ENCODE measurements at places on chromosomes 4 and X.
A peak's percentile ranks its signal among the peaks of the same experiment; 100 is the strongest.

- no peak for DNase-seq
These were observed 1.0 kb upstream of the ACSL1 start for GRCh38 chr4:184826691-184827270.

DNA sequence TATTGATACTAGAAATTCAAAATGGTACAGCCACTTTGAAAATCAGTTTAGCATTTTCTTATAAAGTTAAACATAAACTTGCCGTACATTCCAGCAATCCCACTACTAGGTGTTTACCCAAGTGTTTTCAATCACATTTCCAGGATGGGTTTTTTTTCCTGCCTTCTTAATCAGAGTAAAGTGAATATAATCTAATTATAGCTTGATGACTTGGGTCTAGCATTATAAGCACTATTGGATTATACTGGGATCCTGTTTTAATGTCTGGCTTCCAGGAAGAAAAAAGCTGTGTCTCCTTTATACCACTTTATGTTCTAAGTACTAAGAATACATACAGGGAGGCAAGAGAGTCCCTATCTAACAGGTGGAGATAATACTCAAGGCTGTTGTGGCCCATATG, 103.3 kb upstream of the KLHL13 start:
- DNase-seq = no peak

DNA sequence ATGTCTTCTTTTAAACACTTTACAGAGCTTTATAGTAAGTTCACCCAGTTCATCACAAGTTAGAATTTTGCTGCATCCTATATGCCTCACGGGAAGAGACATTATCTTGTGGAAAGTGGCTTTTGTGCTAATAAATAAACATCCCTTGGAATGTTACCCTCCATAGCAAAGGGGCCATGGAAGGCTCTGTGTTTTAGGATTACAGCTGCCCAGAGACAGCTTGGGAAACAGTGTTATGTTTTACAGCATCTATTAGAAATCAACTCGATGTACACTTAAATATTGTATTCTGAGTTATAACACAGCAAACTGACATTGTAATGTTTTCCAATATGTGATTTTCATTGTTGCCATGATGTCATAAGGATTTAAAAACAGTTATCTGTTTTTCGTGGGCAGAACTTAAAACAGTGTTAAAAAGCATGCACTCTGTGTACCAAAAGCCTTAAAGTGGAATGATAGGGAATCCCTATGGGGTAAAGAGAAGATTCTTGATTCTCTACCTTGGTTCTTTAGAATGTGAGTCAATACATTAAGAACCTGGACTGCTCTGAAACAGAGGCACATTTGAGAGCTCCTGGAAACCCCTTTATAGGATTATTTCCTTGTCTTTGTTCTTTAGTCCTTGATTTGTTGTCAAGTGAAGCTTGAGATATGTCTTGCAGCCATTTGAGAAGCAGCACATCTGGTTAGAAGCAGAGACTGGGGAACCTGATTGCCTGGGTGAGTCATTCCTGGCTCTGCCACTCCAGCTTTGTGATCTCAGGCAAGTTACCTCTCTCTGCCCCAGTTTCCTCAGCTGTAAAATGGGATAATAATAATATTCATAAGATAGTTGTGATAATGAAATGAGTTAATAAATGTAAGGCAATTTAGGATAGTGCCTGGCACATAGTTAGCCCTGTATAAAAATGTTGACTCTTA, 41.6 kb downstream of the ARHGAP10 start:
- DNase-seq = no peak

DNA sequence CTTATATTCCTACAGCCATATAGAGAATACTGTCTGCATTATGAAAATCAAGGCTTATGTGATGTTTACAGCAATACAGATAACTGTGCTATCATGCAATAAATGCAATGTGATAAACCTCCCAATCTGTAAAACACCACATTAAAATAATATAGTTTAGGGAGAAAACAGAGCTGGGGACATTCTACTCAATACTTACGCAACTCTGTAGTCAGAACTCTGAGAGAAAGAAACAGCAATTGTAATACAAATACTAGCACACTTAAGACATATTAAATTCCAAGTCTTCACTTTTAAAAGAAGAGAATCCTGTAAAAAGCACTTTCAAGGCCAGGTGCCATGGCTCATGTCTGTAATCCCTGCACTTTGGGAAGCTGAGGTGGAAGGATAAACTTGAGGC, 61.4 kb downstream of the ANKRD17 start:
- no peak for DNase-seq

DNA sequence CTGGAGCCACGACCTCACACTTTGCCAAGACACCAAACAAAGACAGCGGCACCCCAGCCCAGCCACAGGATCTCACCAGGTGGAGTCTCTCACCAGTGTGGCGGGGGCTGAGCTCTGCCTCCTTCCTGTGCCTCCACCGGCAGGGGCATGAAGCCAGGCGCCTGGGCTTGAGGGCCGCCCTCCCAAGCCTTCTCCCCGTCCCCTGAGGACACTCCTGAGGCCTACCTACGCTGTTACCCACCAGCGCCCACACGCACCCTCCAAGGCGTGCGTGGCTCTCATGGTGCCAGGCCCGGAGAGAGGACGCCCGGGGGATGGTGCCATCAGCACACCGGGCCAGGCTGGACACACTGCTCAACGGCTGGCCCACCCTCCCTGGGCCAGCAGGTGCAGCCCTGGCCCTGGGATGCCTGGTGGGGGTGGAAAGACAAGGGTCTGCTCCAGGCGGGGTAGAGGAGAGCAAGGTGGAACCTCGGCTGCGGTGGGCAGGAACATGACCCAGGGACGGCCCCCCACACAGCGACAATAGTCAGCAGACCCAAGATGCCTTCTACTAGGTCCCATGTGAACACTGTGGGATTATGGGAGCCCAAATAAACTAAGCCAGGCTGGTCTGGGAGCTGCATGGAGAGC, 22.1 kb downstream of the NELFA start:
- DNase-seq = no peak

DNA sequence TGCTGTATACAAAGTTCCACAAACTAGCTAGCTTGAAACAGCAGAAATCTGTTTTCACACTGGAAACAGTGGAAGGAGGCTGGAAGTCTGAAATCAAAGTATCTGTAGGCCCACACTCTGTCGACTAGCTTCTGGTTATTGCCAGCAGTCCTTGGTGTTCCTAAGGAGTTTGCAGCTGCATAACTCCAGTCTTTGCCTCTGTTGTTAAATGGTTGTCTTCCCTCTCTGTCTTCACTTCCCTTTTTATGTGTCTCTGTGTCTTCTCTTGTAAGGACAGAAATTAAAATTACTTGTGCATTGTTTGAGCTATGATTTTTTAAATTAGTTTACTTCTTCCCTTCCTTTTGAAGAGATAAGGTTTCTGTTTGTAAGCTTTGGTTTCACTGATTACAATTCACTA, 8.2 kb downstream of the MTHFD2L start:
- DNase-seq = no peak

GRCh38 chr4:30962939-30963338, 242.8 kb downstream of the PCDH7 start:
- no peak for DNase-seq

DNA sequence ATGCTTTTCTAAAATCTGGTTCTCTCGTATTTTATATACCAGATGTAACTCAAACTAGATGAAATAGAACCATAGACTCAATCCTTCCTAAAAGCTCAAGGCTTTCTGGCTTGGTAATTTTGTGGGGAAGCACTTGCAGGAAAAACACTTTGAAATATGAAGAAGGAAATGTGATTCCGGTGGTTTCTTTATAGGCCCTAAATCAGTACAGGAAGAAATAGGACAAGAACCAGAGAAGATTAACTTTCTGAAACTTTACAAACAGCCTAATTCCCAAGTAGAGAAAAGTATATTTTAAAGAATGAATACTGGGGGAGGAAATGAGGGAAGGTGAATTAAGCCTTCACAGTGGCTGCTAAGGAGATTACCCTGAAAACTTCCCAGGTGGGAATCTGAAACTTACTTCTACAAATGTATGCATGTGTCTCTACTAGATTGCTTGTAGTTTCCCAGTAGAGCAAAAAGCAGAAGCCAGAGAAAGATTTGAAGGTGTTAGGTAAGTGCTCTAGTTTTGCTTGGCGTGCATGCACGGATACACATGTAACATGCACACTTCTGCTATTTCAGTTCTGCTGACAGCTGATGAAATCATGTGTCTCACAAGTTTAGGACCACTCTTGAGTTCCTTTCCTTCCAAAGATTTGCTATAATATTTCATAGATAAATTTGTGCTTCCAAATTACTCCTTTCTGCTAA, 92.1 kb downstream of the AFF1 start:
- no peak for DNase-seq

DNA sequence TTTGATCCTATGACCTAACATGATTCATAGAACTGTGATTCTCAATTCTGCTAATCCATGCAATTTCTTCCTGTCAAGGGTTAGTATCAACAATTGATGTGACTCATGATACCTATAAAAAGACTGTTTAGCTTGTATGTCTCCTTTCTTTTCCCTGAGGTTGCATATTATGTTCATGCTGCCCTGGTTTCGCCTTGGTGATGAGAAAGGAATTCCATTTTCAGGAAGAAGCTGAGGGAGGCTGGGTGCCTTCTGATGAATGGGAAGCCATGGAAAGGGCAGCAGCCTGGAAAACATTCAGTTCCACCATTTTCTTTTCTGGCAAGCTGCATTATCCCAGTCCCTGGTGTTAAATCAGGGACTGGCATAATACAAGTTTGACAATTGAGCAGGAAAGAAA, 976.5 kb downstream of the RPA4 start:
- no peak for DNase-seq

GRCh38 chr4:79652232-79652631, 244.2 kb upstream of the GK2 start:
- DNase-seq = no peak

- no peak for DNase-seq
These were observed 7.4 kb downstream of the AFAP1 start for GRCh38 chr4:7932287-7932686.

- no peak for DNase-seq
These were observed 20.8 kb downstream of the GUCY1A1 start for GRCh38 chr4:155687380-155687982.

DNA sequence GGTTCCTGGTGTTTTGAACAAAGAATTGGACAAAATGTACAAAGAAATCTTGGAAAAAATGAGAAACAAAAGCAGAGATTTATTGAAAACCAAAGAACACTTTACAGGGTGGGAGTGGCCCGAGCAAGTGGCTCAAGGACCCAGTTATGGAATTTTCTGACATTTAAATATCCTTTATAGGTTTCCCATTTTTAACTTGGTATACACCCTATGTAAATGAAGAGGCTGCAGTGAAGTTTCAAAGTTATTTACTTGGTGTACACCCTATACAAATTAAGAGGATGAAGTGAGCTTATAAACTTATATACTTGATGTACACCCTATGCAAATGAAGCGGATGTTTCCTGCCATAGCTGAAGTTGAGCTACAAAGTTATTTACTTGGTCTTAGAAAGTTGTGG, 4.7 kb downstream of the NLRP2B start:
- no peak for DNase-seq

GRCh38 chr4:43452948-43453347, 560.4 kb downstream of the GRXCR1 start:
- no peak for DNase-seq

GRCh38 chr4:19224820-19225219, 1026.9 kb upstream of the SLIT2 start:
- no peak for DNase-seq

GRCh38 chrX:129488359-129488758, 34.9 kb downstream of the SMARCA1 start:
- DNase-seq = no peak

- no peak for DNase-seq
These were observed 44.3 kb downstream of the MAPK10 start for GRCh38 chr4:86315579-86315978.

DNA sequence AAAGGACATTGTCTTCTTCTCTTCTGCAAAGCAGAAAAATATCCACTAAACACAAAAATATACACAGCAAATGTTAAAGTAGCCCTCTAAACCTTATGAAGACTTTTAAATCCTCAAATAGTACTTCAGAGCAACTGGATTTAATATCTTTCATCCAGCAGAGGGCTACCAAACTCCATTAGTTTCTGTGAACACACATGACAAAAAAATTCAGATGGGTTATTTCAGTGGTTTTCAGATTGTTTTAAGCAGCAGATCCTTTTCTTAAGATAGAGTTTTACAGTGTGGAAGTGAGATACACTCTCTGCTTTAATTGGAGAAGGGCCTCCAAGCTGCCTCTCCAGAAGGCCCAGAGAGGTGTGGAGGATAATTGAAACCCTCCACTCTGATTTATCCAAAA, 56.7 kb downstream of the ANK2 start:
- no peak for DNase-seq

- no peak for DNase-seq
These were observed 165.4 kb upstream of the WDR1 start for GRCh38 chr4:10281996-10282395.

DNA sequence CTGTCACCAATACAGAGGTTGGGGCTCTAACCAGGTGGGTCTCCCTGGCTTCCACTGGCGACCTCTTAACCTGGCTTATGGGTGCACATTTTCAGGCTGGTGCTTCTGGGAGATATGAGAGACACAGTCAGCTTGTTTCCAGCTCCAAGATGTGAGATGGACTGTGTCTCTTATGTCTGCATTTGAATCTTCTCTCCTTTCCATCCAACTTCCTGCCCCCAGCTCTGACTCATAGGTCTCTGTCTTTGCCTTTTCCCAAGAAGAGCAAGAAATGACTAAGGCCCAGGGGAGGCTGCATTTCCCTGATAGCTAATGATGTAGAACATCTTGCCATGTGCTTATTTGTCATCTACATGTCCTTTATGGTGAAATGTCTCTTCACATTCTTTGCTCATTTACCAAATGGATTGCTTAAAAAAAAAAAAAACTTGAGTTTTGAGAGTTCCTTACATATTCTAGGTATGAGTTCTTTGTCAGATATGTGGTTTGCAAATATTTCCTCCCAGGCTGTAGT, 3.2 kb upstream of the UXT start:
- peak; percentile 14 for DNase-seq

DNA sequence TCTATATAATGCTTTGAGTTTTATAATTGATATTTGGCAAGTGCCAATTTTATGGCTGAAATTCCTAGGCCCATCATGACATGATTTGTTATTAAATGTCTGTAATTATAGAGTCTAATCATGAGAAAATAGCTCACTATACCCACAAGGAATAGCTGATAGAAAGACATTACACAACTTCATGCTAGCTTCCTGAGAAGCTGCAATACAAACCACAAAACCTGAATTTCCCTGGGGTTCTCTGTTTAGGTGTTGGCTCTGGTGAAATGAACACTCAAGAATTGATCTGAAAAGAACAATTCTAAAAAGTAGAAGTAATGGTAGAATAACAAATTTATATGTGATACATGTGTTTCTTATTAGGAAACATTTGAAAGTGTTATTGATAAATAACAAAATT, 169.6 kb downstream of the GASK1B start:
- no peak for DNase-seq

Data from HTR-8/SVneo (cell line).